ENCODE measurements at places on chromosomes 6 and 20. TPM values are rescaled to one million over a fixed set of nuclear protein-coding genes. Genes with fewer than 3 reads are reported as not detected.

- no peaks in the 10 kb centered on the region for H3K27me3 ChIP-seq
- no peak overlapping the region for H3K4me3 ChIP-seq
- no peak overlapping the region for H3K27ac ChIP-seq
- DNase-seq: no peak
- H3K4me1 ChIP-seq: no peaks in the 10 kb centered on the region
- no peaks in the 10 kb centered on the region for H3K36me3 ChIP-seq
Observed at GRCh38 chr6:20379231-20379630, 22.4 kb upstream of the E2F3 start.

DNA sequence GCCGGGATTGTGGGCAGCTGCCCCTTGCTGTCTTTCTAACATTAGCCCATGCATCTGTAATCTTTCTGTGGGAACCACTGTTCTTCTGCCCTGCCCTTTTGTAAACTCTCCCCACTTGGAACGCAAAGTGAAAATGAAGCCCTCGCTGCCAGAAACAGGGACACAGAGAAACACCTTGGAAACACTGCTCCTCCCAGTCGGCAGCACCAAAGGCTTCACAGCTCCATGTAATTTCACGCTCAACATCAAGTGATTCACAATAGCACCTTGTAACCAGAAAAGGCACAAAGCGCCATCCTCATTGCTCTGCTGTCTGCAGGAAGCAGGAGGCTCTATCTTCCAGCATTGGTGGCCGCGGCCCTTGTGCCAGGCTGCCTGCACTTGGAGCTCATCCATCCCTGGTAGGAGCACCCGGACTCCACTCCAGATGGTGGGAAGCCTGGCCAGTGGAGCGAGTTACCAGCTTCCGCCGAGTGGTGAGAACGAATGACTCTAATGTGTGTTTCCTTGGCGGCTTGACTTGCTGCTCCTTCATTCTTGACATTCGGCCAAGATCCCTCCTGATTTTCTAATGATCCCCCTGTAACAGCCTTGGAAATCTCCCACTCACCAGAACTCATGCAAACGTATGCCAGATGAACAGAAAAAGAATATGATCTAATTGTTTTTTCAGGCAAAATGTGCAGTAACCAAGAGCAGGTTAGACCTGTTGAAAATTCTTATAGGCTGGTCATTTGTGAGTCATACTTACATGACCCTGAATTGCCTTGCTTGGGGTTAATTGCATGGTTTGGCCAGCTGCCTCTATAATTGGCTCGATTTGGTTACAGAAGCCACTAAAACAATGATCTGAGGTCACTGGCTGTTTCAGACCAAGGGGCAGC lies 169.1 kb upstream of the CDYL start:
- H3K27me3 ChIP-seq: peaks cover 43% of the 10 kb centered on the region
- H3K4me1 ChIP-seq: peaks cover 7% of the 10 kb centered on the region
- no peak overlapping the region for H3K27ac ChIP-seq
- H3K36me3 ChIP-seq: no peaks in the 10 kb centered on the region
- DNase-seq: no peak
- no peak overlapping the region for H3K4me3 ChIP-seq

GRCh38 chr6:90296341-90297114 lies at the start of gene BACH2:
Gene BACH2 (minus strand): TSS chr6:90296843. CDS start chr6:90008844, 287,999 bp downstream.
- DNase-seq: peak; percentile 85
- H3K27me3 ChIP-seq: peaks cover 29% of the 10 kb centered on the region
- peak within 1 kb of the TSS; percentile 63 for H3K4me3 ChIP-seq
- no peaks in the 10 kb centered on the region for H3K36me3 ChIP-seq
- H3K27ac ChIP-seq: peak within 1 kb of the TSS; percentile 42

DNA sequence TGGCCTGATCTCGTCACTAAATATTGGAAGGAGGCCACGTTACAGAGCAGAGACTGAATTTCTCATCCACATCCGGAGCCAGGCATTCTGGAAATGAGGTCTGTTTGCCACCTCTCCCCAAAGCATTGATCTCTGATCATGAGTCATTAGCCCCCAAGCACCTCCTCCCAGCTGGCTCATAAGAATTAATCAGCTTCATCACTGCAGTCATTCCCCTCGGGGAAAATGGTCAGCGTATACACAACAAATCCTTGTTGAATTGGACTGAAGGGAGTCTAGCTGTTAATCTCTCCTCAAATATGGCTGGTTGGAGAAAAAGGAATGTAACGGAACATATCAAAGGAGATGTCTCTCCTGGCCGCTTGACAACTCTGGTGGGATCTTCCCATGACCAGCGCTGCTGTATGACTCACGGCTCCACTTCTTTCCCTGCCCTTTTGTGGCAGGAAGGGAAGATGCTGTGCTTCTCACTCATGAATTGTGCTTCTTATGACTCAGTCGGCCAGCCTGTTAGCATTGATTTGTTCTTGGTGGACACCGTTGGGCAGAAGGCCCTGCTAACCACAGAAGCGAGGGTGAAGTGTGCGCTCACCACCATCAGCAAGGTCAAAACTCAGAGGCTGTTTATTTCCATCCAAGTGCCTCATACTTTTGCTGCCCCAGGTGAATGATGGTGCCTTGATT lies 76.7 kb downstream of the RNF182 start:
- no peaks in the 10 kb centered on the region for H3K4me1 ChIP-seq
- no peak overlapping the region for H3K4me3 ChIP-seq
- H3K36me3 ChIP-seq: no peaks in the 10 kb centered on the region
- H3K27me3 ChIP-seq: no peaks in the 10 kb centered on the region
- no peak overlapping the region for H3K27ac ChIP-seq
- no peak for DNase-seq

The WFDC10B gene
- not detected for total RNA-seq

The PPP1R3G gene
- total RNA-seq: 0.04 TPM

The COL10A1 gene
- not detected for total RNA-seq

All from K562 (cell line).